ENCODE measurements at places on chromosomes 3 and 15.

DNA sequence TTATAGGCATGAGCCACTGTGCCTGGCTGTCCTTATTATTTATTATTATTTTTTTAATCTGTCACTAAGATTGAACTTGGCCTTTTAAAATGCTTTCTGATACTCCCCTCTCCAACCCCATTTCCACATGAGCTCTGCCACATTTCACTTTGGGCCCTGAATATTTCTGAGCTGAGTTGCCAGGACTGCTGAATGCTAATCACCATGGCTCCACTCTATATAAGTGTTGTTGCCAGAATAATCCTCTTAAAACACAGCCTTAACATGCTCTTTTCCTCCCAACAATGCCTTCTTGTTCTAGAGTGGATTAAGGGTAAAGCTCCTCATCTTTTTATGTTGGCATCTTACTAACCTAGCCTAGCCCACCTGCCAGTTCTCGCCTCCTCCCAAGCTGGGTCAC is 124.4 kb downstream of the PDZRN3 start:
- DNase-seq: no peak

DNA sequence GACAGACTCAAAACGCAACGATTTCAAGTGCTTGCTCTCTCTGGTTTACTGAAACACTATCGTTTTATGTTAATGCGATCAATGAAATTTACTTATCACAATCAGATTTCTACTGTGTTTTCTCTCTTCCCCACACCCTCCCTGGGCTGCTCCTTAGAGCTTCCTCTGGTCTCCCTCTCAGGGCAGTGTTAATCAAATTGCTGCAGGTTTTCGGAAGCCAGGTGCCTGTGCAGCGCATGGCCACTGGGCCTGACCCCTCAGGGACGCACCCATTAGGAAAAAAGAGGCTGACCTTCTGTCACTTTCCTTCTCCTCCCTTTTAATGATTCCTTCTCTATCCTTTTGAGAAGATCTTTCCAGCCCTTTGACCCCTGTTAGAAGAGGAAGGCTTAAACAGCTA is 134.5 kb upstream of the ONECUT1 start:
- DNase-seq: no peak

- no peak for DNase-seq
Measured at GRCh38 chr3:193843474-193844301, 250.7 kb downstream of the OPA1 start.

- DNase-seq: no peak
Measured at GRCh38 chr3:79019137-79019923, 748.5 kb downstream of the ROBO1 start.

DNA sequence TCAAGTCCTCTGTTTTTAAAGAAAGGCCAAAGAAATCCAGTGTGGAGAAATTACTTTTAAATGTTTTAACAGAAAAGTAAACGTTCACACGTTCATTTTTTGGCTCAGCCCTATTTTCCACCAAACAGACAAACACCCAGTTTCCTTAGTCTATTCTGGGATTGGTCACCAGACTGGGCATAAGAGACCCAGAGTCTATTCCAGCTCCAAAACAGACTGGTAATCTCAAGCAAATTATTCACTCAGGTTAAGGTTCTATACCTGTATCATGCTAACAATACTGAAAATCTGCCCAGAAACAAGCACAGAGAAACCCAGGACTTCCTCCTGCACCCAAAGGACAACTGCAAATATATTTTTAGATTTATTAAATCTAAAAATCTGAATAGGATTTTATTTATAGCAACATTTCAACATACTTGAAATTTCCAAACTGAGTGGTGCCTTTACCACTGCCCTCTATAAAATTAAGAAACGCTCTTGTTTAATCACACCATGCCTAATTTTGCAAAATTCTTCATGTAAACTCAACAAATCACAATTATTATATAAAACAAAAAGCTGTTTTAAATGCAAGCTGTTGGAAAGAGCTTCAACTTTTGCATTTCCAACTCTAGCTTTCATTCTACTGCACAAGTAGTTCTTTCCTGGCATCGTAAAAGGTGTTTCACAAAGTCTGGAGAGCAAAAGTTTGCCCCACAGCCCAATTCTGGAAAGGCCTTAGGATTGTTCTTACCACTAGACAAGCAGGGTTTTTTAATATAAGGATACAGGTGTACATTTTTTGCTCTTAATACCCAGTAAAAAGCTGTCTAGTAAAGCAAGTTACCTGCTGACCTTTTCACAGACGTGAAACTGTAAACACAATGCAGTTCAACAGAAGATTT is 18.7 kb downstream of the ZNF148 start:
- DNase-seq: no peak

GRCh38 chr15:34318277-34319079 is 19.1 kb downstream of the SLC12A6 start:
- DNase-seq: peak; percentile 30
